ENCODE measurements at places on chromosomes 11 and 22. TPM values are rescaled to one million over a fixed set of nuclear protein-coding genes. Genes with fewer than 3 reads are reported as not detected.

Gene KRTAP5-7
- 0.24 TPM for total RNA-seq

Gene RPS3
- total RNA-seq, result 5,236 TPM

GRCh38 chr11:119788911-119789560 is 60.0 kb upstream of the NECTIN1 start:
- no peak for DNase-seq

Gene FADD
- 31.2 TPM for total RNA-seq

Gene OR5A1
- not detected for total RNA-seq
